ENCODE measurements at places on chromosomes 11 and 22.

- peak; percentile 90 for DNase-seq
Observed at GRCh38 chr11:124746621-124747243, 5.3 kb downstream of the VSIG2 start.

DNA sequence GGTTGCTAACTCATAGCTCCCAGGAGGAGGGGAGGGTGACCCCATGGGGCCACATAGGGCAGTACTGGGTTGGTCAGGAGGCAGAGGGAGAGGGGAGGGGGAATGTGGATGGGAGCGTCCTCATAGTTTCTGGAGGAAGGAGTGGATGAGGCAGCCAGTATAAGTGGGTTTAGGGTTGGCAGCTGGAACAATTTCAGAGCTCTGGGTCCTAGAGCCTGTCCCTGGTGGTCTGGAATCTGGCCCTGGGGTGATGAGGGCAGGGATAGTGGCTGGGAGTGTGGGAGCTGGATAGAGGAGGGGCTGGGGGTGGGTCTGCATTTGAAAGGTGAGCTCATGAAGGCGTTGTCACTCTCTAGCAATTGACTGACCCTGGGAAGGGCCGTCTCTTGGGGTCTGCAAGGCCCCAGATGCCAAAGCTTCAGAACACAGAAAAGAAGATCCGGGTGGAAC is 5.3 kb upstream of the MRGPRG start:
- peak; percentile 27 for DNase-seq

DNA sequence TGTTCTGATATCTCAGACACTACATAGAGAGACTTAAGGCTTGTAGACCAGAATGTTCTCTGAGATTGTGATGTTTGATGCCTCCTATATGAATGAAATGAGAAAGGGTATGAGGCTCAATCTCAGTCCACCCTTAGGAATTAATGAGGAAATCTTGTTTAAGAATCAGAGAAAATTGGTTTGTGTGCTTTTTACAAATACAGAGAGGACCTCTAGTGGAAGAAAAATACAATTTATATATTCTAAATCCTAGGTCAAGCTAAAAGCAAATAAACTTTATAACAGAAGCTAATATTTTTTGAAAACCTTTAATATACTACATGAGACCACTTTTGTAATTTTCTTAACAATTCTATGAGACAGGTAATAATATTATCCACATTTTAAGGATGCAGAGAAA is 5.0 kb upstream of the OR52H1 start:
- no peak for DNase-seq

DNA sequence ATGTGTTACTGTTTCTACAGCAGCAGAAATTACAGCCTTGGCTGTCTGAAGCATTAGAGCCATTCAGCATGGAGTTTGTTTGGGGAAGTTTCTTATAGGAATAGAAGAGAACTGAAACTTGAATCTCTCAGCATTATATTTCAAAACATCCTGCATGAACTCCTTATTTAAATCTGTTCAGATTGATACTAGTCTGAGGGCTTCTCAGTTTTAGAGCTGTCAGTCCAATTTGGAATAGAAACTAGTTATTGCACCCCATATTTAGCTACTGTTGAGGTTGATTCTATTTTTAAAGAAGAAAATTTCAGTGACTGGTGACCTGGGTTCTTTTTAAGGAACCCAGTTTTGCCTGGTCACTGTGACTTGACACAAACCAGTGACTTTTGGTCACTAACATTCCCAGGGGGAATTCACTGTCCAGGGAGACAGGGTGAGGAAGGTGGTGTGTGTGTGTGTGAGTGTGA is 126.0 kb upstream of the TTC12 start:
- DNase-seq: no peak

- no peak for DNase-seq
Observed at GRCh38 chr11:19811380-19811779, 98.7 kb downstream of the NAV2 start.

GRCh38 chr22:36292823-36293530 is 40.0 kb downstream of the APOL1 start:
- DNase-seq: no peak

DNA sequence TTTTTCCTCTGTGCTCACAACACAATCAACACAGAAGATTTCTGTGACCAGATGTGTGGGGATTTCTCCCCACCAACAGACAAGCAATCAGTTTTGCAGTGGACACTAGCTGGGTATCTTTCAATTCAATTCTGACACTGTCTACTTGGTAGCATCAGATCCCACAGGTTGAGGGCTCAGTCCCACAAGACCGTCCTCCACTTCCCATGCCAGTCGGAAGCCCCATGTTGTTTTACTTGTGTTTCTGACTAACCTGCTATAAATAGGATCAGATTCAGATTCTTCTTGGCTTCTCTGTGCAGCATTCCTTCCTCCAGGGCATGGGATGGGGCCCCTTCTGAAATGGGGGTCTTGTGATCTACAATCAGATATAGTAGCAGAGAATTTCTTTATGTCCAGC is 19.6 kb downstream of the ACER3 start:
- DNase-seq: no peak

GRCh38 chr11:117928446-117929141 is 608 bp downstream of the TMPRSS13 start:
- DNase-seq: no peak

- no peak for DNase-seq
Observed at GRCh38 chr11:66692446-66692845, 14.8 kb upstream of the RBM4B start.

All from WTC11 (cell line).